Stimulated activated CD8-positive, alpha-beta memory T cell treated with anti-CD3 and anti-CD28 coated beads, Interleukin-4, amount 100 ng/mL, for 4 hours (primary cell): ENCODE measurements at places on chromosomes 4 and X.

DNA sequence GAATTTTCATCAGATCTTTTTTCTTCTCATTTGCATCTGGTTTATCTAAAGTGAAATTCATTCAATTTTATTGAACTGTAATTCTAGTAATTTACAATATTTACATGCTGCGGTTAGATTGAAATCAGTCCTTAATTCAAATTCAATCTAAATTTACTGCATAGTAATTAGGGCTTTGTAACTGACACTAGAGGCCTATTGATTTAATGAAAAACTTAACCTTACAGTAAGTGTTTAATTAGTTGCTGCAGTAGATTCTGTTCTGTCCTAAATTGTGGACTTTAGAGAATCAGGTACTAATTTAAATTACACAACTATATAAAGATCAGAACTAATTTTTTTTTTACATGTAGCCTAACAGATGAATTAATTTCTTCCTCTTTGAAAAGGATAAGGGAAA, 758.8 kb upstream of the TENM3 start:
- no peak for DNase-seq

DNA sequence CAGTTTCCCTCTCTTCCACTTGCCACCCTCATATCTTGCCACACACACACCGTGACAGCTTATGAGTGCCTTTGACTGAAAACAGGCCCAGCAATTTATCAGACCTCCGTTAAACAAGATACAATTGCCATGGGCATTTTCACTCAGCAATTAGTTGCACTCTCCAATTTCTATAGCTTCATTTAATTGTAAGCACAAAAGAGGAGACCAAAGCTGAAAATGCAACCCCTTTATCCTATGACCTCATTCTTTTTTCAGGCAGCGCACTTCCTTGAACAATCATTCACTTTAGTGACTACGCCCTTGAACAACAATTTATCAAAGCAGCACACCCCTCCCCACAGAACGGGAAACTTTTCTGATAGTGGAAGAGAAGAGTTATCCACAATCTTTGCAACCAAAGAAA, 4.1 kb downstream of the POF1B start:
- no peak for DNase-seq

GRCh38 chr4:54493862-54494261, 163.9 kb upstream of the KIT start:
- no peak for DNase-seq

- no peak for DNase-seq
These were observed 58.9 kb upstream of the FAM9C start for GRCh38 chrX:13103188-13103913.

DNA sequence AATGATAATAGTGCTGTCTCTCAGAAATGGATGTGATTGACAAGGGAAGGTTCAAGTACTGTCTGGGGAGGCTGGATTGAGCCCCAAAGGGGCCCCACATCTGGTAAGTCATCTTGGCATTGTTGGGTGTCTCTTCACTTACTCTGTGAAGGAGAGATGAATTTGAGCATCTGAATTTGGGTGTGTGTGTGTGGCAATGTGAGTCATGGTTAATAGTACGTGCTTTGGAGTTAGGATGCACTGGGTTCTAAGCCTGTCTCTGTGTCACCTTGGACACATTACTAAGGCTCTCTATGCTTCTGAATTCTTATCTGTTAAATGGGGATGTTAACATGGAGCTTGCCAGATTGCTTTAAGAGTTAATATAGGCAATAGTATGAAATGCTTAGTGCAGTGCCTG, 80.4 kb downstream of the FRAS1 start:
- DNase-seq, result no peak

- no peak for DNase-seq
These were observed 14.2 kb upstream of the ANKRD17 start for GRCh38 chr4:73272816-73273215.

- DNase-seq, result no peak
These were observed 4.3 kb downstream of the TMPRSS11D start for GRCh38 chr4:67879486-67879885.

GRCh38 chr4:158810487-158811215, 41.8 kb downstream of the FNIP2 start:
- DNase-seq, result no peak

DNA sequence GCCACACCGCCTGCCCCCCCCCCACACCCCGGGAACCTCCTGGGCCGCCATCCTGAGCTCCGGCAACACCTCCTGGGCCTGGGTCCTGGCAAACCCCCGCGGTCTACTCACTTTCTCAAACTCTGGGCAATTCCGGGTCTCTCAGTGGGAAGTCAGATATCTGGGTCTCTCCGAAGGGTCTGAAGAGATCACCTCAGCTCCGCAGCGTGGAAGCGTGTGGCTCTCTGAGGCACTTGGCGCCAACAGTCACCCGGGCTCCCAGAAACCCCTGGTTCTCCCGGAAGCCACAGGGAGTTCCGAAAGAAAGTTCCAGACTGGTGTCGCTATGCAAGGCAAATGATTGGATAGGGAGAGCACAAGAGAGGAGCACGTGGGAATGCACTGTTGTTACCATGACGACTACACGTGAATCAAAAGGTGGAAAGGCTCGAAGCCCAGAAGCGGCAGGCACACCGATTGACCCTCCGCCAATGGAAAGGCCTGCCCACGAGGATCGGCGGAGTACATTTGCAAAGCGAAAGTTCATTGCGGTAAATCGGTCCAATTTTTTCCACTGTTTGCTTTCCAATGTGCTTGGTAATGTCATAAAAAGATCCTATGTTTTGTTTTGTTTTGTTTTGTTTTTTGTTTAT, at the start of gene PNMA6E:
Gene PNMA6E, minus strand, starts transcription at position 218 of the 632 bp plus-strand sequence. CDS start 2,501 bp downstream, outside the sequence.
- no peak for DNase-seq

GRCh38 chr4:106816496-106816895, 219.6 kb downstream of the DKK2 start:
- no peak for DNase-seq

DNA sequence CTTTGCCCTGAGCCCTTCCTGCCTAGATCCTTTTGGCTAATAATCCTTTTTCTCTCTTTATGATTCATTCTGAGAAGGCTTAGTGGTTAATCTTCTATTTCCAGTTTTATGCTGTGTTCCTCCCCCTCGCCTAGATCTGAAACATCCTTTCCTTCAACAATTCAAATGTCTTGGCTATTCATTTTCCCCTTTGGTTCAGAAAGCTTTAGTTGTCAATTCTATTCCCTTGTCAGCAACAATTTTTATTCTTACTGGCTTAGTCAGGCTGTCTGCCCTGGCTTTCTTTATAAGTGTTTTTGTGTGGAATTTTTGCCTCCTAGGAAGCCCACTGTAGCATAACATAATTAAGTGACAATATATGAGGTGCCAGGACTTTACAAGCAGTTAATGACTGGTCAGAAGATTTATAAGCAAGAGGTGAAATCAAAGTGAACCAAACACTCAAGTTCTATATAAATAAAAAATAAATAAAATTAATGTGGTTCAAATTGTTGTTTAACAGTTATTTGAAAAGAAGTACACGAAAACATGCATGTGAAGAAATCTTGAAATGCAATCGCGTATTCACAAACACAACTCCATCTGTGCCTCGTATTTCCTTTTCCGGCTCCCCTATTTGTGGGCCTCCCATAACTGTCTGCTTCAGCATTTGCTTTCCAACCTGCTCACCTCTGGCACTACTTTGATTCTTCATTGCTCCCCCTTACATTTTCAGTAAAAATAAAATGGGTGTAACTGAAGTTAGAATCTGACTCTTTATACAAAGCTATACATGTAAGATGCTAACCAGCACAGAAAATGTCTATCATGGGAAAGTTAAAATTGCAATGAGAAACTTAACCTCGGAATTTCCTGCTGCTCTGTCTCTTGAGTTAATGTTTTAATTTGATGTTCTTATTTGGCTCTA, 235.4 kb downstream of the SPRY1 start:
- no peak for DNase-seq

DNA sequence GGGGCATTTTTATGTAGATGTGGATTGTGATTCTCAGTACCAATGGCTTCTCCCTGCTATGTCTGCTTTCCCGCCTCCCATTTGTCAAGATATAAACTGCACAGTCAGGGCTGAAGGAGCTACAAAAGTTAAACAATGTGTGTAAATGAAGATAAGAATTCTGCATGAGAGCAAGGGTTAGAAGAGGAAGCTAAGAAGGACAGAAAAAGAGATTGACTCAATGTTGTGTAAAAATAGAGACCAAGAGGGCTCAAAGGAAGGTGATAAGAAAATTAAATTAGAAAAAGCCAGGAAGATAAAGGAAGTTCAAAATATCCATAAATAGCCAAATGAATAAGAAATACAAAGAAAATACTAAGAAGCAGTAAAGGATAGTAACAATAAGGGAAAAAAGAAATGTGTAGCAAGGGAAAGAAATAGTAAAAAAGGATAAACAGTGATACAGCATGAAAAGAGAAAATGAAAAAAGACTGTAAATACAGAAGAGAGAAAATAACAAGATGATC, 82.5 kb downstream of the AMELX start:
- no peak for DNase-seq

DNA sequence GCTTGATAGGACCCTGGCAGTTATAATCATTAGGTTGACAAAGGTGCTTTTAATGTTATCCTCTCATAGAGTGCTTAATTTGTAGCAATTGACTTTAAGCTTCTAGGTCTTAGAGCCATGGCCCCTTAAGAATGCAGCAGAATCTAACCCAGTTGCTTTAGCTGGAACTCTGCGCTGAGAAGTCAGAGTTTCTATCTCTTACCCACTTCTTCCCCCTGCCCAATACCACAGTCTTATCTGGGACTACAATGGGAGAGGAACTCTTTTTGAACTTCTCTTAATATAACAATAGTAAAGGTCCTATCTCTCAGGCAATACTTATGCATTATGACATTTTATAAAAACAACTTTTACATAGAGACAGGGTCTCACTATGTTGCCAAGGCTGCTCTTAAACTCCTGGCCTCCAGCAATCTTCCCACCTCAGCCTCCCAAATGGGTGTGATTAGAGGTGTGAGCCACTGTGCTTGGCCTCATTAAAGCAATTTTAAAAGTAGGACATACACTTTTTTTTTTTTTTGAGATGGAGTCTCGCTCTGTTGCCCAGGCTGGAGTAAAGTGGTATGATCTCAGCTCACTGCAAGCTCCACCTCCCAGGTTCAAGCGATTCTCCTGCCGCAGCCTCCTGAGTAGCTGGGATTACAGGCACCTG, 1.8 kb downstream of the TLR10 start:
- no peak for DNase-seq

DNA sequence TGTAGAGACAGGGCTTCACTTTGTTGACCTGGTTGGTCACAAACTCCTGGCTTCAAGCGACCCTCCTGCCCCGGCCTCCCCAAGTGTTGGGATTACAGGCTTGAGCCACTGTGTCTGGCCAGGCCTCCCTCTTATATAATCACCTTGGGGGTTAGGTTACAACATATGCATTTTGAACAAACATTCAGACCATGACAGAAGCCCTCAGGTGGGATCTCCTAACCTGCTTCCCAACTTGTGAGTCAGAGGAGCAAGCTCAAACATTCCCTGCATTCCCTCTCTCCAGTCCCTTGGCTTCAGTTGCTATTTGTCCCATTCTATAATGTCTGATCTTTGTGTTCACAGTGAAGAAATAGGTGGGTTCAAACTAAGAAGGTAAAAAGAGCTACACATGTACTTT, 76.5 kb upstream of the NRK start:
- DNase-seq, result no peak

- no peak for DNase-seq
These were observed 43.1 kb upstream of the C1GALT1C1 start for GRCh38 chrX:120672841-120673530.

DNA sequence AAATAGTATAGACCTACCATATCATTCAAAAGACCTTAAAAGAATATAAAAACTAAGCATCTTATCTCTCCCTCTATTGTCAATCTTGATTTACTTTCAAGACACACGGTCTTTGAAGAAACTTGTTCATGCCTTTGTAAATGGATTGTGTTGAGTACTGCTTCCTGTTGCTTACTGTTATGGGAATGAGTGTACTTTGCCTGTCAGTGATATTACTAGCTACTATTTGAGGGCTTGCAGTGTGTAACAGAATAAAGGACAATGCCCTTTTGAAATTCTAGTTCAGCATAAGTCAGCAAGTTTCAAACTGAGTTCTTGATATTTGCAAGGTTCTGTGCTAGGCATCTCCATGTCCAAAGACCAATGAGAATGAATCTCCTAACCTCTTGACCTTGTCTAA, 36.0 kb downstream of the CDKL5 start:
- no peak for DNase-seq

GRCh38 chrX:109270580-109271484, 211.1 kb downstream of the GUCY2F start:
- DNase-seq, result no peak

DNA sequence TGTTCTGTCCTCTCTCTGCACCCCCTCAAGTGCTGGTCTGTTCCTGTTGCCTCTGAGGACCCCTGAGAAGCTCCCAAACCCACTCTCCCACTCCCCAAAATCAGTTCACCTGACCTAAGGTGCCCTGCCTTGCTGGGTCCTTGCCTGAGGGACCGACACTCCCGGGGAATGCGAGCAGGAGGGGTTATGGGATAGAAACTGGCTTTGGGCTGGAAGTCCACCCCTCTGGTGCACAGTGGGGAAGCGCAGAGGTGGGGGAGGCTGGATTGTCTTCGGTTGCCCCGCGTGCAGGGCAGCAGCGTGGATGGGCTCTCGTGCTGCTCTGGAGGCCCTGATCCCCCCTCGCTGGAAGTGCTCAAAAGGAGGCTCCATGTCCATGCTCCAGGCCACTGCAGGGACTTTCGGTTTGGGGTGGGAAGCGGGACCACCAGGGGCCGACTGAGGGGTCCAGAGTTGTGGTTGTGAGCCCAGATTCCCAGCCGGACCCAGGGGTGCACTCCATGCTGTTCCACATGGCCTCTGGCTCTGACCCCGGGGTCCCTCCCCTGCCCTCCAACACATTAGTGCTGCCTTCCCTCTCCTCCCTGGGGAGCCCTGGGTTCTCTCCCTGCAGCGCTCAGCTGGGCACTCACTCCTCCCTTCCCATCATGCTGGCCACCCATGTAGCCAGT, 7.6 kb downstream of the SORCS2 start:
- no peak for DNase-seq

GRCh38 chr4:15110120-15110571, 107.9 kb downstream of the CPEB2 start:
- no peak for DNase-seq

GRCh38 chr4:176342384-176342783, 22.6 kb downstream of the SPCS3 start:
- no peak for DNase-seq

DNA sequence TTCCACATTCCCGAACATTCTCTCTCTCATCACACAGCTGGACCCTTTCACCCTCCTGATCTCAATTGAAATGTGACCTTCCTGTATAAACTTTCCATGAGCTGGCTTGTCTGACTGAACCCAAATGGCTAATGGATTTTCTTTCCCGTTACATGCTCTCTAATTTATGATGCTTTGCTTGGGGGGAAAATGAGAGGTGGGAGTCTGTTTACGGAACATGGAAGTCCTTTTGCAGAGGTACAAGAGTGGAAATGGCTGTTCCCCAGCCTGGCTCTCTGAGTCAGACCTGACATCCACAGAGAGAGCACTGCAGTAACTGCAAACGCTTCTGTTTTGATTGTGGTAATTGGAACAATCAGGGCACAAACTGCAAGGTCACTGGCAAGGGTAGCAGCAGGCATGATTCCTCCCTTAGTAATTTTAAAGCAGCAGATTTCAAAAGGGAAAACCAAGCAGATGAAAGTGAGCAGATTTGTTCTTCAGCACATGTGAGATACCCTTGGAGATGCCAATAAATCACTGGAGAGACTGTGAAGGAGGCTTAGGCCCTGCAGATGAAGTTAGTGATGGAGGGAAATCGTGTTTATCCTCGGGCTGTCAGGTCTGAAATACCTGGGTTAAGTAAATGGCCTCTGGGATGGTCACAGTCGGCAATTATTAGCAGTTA, 83.9 kb downstream of the SNCA start:
- no peak for DNase-seq

- DNase-seq, result no peak
These were observed 23.3 kb upstream of the INTU start for GRCh38 chr4:127609484-127609883.

- no peak for DNase-seq
These were observed 184.0 kb downstream of the TSPAN5 start for GRCh38 chr4:98474408-98474844.
